ENCODE measurements at places on chromosomes 1 and 21.

DNA sequence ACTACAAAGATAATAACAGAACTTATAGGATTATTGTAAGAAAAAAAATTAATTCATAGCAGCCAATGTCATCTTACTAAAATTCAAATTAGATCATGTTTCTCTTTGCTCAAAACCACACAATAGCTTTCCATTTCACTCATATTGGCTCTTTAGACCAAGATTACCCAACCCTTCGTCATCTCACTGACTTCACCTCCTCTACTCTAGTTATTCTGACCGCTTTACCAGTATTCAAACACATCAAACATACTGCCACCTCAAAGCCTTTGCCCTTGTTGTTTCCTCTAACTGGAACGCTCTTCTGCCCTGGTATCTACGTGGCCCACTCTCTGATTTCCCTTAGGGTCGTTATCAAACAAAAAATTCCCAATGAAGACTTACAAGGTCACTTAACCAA, 1.7 kb downstream of the ANGPTL3 start:
- no peak for DNase-seq

GRCh38 chr1:73537400-73537799, 660.6 kb downstream of the LRRIQ3 start:
- DNase-seq = no peak

- no peak for DNase-seq
Observed at GRCh38 chr1:194295685-194296084, 1109.3 kb upstream of the B3GALT2 start.

- DNase-seq = no peak
Observed at GRCh38 chr1:118077331-118078045, 107.5 kb downstream of the SPAG17 start.

GRCh38 chr1:94884106-94884505, 42.8 kb downstream of the CNN3 start:
- DNase-seq = no peak

DNA sequence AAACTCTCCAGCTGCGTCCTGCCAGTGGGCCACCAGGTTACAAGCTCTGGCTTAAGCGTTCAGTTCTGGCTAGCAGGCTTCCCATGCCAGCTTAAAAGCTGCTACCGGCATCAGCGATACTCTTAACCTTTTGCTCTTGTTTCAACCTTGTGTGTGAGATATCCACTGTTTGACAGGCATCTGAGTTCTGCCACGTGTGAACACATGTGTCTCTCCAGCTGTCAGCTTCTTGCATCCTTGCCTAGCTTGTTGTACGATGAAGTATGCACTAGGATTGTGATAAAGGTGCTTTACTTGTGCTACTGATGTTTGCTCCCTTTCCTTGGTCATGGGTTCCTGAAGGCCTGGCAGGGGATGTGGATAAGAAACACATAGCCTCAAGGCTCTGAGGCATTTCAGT, 201.6 kb downstream of the PRDM2 start:
- DNase-seq = no peak

DNA sequence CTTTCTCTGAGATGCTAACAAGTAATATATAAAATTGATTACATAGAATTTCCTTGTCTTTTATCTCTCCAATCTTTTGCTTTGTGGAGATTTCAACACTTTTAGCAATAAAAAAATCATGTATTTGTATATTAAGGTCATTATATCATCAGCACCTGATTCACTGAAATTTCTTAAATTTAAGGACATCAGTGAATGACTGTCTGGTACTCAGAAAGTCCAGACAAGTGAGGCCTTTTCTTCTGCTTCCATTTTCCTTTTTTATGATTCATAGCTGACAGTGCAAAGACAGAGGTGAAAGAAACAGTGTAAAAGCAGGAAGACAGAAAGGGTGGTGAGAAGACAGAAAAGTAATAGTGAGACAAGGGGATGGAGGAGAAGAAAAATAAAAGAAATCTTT, 54.6 kb downstream of the FASLG start:
- DNase-seq = no peak

GRCh38 chr1:223180731-223181321, 37.8 kb upstream of the TLR5 start:
- DNase-seq = no peak

DNA sequence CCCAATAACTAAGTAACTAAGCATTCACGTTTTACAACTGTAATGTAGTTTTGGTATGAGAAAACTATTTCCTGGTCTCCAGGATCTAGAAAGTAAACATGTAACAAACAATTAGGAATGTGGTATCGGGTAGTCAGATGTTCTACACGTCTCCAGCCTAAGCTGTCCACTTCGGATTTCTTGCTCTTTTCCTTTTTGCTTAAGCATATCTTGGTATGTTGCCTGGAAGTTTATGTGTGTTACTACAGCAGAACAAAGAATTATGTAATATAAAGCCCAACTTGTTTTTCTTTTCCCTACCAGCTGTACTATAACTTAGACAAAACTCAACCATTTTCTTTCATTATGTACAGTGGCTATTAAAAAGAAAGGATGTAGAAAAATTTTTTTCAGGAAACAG, 20.4 kb upstream of the WARS2 start:
- DNase-seq = no peak

GRCh38 chr1:84757301-84757700, 67.0 kb upstream of the SSX2IP start:
- no peak for DNase-seq

DNA sequence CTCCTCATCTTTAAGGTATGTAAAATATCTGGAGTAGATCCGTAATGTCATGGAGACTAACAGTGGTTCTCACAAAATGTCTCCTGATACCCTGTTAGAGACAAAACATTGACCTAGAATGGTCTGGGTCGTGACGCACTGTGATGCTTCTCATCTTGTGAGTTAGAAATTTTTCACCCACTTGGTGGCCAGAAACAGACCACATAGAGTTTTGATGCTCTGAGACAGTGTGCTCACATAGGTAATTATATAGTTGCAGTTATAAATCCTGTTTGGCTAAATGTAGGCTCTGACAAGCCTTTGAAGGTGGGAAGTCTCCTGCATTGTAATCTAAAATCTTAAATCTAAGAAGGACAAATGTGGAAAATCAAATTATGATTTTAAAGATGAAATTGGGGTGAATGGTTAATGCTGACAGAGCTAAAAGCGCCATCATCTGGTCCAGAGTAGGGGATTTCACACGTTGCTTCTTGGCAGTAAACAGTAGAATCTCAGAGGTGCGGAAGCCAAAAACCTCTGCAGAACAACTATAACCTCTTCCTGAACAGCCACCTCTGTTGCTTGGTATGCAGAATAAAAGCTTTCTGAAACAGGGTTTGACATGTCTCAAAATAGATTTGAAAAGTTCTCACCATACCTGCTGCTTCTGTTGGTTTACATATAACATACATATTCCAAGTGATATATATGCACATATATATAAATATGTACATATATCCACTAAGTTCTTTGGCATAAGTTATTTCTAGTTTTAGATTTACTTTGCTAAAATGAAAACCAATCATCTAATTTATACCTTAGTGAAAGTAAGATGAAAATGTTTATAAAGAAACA, 17.1 kb downstream of the RPAP2 start:
- peak; percentile 62 for DNase-seq

- DNase-seq = peak; percentile 65
Observed at GRCh38 chr1:203649999-203650836, 23.6 kb downstream of the ATP2B4 start.

DNA sequence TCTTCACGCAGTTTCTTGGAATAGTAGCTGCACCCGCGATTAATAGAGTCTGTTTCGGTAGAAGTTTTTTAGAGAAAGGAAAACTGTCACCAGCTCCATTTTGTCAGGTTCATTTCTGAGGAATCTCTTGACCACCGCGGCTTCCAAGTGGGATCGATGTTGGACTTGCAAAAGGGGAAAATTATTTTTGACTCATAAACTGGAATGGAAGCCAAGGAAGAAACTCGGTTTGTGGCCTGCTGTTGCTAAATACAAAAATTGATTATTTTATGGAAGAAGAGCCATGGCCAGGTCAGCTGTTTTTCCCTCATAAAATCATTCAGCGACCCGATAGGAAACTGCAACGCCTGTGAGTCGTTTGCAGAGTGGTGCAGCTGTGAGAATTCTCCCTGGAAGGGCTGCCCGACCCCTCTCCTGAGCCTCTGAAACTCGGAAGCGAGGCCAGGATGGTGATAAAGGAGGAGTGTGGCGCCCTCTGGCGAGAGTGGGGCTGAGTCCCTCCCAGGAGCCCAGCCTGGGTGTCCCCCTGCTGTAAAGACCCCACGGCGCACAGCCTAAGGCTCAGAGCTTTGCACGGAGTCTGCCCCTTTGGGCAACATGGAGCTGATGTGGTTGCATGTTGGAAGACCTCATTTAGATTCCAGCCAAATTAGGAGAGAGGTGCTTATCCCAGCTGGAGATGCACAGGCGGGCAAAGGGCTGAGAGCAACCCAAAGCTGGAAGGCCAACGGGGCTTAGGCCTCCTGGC, 83.6 kb upstream of the SLC25A33 start:
- DNase-seq = peak; percentile 66
